Erythroblast (primary cell): ENCODE measurements at places on chromosomes 4 and X.

- no peak for DNase-seq
Measured at GRCh38 chr4:89067417-89067816, 10.4 kb upstream of the FAM13A start.

DNA sequence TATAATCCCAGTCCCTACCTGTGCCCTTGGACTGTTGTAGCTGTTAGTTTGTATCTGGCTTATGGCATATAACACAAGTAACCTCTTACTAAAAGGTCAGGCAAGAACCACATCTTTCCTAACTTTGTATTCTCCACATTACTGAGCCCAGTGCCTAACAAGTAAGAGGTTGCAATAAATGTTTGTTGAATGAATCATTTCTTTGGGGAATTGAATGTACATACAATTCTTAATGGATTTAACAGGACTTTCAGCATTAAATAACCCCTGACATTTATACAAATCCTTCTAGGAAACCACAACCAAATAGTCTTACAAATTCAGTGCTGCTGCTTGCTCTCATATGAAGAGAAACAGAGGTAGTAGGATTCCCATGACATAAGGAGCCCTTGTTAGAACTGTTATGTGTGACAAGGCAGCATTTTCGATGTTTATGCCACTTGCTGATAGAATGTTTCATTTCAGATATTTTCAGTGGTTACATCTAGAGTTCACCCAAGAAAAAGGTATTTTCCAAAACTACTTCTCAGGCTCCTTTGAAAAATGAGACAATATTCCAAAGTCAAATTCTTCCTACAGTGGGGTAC is 62.0 kb downstream of the MBNL3 start:
- no peak for DNase-seq

- no peak for DNase-seq
Measured at GRCh38 chr4:83731609-83732008, 195.7 kb downstream of the GPAT3 start.

DNA sequence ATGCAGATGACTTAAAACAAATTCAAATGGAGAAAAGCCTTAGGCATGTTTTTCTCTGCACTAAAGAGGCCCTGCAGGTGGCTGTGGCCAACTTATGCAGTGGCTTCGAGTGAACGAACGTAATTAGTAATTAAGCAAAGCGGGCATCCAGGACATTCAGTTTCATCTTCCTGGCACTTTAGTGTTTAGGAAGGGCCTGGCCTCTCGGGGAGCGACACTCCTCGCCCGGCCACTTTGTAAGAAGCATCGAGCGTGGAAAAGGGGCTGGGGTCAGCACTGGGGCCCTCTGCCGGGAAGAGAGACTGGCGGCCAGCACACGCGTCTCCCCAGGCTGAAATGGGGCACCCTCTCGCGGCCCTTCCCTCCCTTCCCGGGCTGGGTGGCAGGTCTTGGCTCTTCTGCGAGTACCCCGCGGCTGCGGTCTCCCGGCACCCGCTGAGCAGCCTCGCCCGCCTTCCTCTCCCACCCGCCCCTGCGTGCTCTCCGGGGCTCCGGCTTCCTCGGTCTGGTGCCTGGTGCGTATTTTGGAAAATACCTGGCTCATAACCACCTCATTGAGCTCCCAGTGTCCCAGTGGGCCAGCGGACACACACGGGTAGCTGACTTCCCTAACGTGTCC is 677 bp upstream of the CYP4V2 start:
- peak; percentile 67 for DNase-seq

DNA sequence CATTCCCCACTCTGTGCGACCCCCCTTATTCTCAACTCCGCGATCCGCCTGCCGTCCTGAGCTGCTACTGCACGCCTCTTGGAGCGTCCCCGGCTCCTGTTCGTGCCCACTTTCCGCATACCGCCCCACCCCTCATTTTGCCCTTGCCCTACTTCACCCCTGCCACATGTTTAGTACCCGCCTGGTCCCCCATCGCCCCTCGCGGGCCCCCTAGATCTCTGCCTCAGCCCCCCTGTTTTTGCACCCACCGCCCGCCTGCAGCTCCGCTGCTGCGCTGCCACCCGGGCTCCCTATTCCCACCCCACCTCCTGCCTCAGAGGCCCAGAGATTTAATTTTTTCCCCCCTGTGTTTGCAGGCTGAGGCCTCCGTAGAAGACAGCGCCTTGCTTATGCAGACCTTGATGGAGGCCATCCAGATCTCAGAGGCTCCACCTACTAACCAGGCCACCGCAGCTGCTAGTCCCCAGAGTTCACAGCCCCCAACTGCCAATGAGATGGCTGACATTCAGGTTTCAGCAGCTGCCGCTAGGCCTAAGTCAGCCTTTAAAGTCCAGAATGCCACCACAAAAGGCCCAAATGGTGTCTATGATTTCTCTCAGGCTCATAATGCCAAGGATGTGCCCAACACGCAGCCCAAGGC is 1.4 kb downstream of the MAGED1 start:
- peak; percentile 0 for DNase-seq

DNA sequence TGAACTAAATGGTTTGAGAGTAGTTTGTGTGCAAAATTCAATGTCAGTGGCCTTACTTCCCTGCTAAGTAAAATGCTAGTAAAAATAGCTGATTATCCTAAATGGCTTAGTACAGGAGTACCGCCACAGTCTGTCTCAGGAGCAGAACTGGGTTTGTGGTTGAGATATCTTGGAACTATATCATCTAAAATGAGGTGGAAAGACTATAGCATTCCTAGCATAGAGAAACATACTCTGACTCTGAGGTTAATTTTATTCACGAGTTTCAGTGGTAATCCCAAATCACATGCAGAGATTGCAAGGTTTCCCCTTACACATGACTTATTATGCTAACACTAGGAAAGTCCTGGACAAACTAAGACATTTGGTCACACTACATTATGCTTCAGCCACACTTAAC is 70.4 kb downstream of the OR13H1 start:
- no peak for DNase-seq

GRCh38 chrX:68254738-68255645 is 178.3 kb downstream of the OPHN1 start:
- no peak for DNase-seq

- DNase-seq, result no peak
Measured at GRCh38 chrX:9033179-9033578, 748 bp downstream of the FAM9B start.
